ENCODE measurements at places on chromosomes 16 and 17.

- peak; percentile 55 for DNase-seq
Measured at GRCh38 chr16:69563605-69564580, 1.9 kb upstream of the NFAT5 start.

GRCh38 chr17:44492706-44493272, 10.4 kb downstream of the GPATCH8 start:
- no peak for DNase-seq

GRCh38 chr16:24288516-24288915, 32.4 kb downstream of the CACNG3 start:
- no peak for DNase-seq

DNA sequence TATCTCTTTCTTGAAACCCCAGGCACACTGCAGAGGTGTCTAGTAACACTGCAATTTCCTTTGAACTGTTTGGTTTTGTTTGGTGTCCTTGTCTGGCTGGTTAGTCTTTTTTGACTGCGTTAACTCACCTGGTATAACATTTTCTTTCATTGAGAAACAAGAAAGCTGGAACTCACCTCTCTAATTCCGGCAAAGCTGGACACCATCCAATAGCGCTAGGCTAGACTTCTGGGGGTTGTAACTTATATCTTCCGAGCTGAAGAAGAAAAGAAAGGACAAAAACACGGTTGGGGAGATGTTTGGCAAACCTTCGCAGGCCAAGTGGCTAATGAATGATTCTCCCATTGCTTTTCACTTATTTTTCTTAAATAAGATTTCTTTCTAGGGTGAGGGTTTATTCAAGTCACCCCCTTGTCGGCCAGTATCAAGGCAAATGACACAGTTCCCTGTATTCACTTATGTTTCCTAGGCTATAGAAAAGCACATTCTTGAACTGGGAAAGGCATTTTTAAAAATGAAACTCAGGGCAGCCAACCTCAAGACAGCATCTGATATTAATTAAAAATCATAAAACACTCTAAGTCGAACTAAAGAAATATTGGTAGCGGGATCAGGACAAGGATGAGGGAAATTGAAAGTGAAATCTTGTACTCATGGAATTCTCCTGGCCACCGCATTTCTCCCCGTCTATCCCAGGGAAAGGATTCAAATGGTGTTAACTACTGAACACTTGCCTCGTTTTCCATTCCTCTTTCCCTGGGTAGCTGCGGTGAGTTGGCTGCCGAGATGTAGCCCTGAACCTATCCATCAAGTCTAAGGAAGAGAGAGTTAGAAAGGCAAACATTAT, 95.9 kb upstream of the ZFHX3 start:
- DNase-seq, result no peak

DNA sequence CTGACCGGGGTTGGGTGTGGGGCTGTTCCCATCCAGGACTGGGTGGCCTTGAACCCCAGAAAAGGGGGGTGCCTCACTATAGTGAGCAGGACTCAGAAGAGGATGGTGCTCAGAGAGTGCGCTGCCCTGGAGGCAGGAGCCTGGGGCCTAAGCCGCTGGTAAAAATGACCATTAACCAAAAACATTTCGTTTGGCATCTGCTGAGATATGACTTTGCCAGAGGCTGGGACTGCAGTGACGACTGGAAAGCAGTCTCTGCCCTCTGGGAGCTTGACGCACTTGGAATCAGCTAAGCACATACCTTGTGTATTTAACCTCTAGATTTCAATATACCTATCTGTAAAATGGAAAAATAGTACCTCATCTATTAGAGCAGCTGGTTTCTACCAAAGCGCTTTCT, 7.2 kb upstream of the CRHR1 start:
- no peak for DNase-seq

DNA sequence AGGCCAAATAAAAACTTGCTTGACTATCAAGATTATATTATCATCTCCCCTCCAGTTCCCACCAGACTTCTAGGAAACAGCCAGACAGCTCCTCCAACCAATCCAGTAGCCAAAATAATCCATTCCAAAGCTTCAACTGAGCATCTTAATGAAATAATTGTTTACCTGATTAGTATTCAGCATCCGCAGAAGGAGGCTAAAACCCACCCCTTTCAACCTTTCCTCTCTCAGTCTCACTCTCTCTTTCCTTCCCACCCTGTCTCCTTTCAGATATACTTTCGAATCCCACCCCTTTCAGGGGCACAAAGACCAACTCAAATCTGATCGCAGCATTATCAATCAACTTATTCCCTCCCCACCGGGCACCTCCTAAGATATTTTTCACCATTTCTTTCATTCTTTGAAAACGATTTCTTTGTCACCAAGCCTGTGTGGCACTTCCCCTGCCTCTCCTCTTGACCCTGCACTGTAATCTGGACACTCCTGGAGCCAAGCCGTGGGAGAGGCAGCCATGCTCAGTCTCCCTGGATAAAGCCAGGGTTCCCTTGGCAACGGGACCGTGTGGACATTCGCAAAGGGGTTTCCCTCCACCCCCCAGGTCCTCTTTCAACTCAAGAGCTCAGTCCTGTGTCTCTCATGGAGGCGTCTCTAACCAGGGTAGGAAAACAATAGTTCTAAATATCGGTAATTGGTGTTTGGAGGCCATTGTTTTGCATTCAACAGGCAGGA, at the start of gene ANKFN1:
Gene ANKFN1 (plus strand): TSS at position 602 of the 729 bp plus-strand sequence. CDS start 59,193 bp downstream, outside the sequence.
- DNase-seq, result no peak

GRCh38 chr17:1758807-1759206, 3.1 kb upstream of the SERPINF1 start:
- no peak for DNase-seq

DNA sequence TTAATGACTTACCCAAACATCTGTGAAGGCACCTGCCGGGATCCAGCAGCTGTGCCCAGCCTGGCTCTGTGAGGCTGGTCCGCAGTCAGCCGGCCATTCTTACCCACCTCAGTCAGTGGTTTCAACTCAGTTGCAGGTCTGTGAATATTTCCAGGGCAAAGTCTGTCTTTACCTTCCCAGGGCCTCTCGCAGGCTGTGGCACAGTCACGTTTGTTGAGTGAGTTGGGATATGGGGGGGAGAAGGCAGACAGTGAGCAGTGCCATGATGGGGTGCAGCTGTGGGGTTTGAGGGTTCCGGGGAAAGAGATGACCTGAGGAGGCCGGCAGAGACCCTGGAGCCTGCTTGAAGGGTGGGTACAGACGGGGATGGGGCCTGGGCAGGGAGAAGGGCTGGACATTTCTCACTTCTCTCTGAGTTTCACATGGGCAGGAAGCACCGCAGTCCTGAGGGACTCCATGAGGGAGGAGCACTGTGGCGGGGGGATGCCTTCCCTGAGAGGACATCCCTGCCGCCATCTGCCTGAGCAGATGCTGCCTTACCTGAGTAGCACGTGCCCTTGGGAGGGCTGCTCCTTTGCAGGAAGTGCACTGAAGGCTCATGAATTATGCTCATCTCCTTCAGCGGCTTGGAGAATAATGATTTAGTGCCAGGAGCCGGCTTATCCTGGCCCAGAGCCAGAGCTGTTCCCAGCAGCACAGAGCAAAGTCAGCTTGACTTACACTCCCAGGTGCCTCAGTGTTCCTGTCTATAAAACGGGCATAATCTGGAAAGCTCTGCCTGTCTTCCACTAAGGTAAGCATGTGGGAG, 48.1 kb downstream of the KSR1 start:
- no peak for DNase-seq

DNA sequence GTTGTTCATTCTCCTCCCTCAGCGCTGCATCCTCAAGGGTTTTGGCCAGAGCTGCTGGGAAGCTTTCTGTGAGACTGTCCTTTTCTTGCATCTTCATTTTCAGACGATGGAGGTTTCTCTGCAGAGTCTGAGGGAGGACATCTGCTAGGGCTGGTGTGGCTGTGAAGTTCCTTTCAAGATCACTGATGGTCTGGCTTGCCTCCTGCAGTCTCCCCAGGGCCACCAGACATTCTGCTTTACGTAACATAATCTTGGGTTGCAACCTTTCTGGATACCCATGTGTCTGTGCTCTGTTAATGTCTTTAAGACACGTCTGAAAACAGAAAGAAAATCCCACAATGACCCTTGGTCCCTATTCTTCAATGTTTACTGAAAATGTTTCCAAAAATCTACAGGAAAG, 29.0 kb downstream of the SMYD4 start:
- no peak for DNase-seq

DNA sequence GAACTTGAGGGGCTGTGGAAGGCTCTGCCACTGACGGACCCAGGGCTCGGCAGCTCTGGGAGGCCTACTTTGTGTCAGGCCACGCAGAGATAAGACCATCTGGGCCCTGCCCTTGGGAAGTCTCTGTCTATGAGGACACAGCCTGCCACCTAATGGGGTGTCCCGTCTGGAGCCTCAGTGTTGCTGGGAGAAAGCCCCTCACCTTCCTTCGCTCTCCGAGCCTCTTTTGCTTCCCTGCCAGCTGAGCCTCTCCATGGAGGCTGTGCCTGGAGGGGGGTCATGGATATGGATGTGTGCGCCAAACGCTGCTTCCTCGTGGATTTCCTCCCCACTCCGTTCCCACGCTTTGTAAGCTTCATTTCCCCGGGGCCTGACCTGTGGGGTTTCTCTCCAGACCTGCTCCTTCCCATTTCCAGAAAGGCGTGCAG, 228.8 kb downstream of the SEC14L1 start:
- no peak for DNase-seq

- DNase-seq, result no peak
Measured at GRCh38 chr16:57823836-57824235, 21.5 kb upstream of the KIFC3 start.

- no peak for DNase-seq
Measured at GRCh38 chr17:6667516-6667915, 16.0 kb downstream of the C17orf100 start.

DNA sequence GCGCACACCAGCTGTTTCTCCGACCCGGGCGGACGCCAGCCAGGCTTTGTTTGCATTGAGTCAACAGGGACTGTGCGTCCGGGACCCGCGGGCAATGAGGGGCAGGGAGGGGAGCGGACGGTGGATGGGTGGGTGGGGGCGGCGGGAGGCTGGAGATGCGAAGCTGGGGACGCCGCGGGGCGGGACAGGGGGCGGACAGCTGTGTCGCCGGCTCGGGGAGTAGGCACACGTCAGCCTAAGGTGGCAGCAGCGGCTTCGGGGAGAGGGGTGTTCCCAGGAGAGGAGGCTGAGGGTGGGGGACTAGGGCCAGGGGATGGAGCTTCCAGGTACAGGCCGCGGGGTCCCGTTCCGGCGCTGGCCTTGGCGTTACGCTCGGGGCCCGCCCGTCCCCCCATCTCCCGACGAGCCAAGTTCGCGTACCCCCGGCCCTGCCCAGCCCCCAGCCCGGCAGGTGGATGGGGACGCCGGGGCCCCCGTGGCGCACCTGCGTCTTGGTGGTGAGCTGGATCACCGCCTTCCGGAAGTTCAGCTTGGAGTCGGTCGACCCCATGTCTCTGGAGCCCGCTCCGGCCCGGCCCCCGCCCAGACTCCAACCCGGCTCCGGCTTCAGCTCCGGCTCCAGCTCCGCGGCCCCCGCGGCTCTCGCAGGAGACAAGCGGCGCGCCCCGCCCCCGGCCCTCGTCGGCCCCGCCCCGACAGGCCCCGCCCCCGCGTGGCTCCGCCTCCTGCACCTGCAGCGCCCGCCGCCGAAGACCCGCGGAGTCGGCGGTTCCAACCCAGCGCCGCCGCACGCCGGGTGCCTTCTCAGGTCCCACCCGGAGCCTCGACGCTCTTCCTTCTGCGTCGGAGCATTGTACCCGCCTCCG, at the start of gene HID1:
Gene HID1 (minus strand): TSS at position 653 of the 866 bp plus-strand sequence. CDS start 103 bp downstream, at position 550.
- DNase-seq, result peak; percentile 69

- no peak for DNase-seq
Measured at GRCh38 chr17:78992542-78993212, 13.0 kb upstream of the LGALS3BP start.

DNA sequence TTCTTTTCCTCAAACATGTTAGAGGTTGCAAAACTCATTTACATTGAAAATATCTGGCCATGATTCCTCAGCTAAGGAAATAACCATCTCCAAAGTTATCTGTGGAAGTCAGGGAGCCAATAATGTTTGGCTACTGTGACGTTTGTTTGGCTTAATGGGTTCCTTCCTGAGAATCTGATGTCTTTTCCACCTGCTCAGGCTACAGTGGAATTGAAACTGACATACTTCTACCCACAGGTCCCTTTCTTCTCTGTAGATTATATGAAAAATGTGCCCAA, 221.1 kb upstream of the XYLT1 start:
- no peak for DNase-seq

GRCh38 chr16:68823401-68824135, 19.8 kb upstream of the TANGO6 start:
- DNase-seq, result no peak

GRCh38 chr17:16937431-16937830, 34.5 kb downstream of the TNFRSF13B start:
- DNase-seq, result no peak

DNA sequence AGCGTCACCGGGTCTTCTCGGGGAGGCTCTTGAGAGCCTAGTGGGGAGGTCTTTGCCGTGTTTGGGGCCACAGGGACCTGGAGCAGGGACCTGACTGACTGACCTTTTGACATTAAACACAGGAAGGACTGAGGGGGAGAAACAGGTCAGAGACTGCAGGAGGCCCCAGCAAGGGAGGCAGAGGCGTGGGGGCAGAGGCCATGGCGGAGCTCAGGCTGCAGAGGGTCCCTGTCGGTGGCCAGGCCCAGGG, 41.6 kb upstream of the GSE1 start:
- no peak for DNase-seq

DNA sequence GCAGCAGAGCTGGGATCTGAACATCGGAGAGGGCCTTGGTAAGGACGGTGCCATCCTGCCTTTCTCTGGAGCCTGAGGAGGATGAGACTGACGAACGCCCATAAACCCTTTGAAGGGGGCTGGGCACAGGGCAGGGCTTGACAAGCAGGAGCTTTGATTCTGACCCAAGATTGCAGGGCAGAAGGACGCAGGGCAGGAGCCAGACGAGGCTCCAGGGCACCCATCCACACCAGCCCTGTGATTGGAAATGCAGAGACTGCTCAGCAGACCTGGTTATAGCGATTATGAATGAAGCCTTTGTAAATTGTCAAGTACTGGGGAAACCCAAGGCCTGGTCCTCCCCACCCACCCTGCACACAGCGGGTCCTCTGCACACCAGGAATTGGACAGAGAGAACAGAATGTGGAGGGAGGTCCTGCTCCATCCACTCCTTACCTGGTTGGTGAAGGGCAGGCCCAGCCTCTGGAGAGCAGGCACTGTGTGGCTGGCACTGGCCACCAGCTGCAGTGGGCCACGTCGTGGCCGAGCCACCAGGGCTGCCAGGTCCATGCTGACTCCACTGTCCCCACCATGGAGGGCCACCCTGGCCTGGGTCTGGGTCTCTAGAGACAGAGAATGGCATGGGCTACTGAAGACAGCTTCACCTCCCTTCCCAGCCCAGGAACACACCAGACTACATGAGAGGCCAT, 68.8 kb downstream of the RMI2 start:
- DNase-seq, result no peak

GRCh38 chr17:80882926-80883685, 108.5 kb upstream of the CHMP6 start:
- DNase-seq, result no peak

GRCh38 chr17:37490638-37491614, 1.2 kb downstream of the DUSP14 start:
- no peak for DNase-seq

- DNase-seq, result no peak
Measured at GRCh38 chr17:81705518-81706231, 2.5 kb downstream of the MRPL12 start.

- DNase-seq, result no peak
Measured at GRCh38 chr17:21249920-21250703, 3.1 kb downstream of the NATD1 start.

GRCh38 chr17:17487998-17488397, 8.2 kb downstream of the RASD1 start:
- DNase-seq, result no peak

- DNase-seq, result no peak
Measured at GRCh38 chr17:48563385-48563838, 14.7 kb downstream of the HOXB4 start.

GRCh38 chr16:50651835-50652438, 29.2 kb downstream of the SNX20 start:
- DNase-seq, result no peak

All from CD8-positive, alpha-beta memory T cell (primary cell).